Activated naive CD8-positive, alpha-beta T cell treated with anti-CD3 and anti-CD28 coated beads, Interleukin-2, amount 10 ng/mL, durations not matched to agents 7 days and 5 days (primary cell): ENCODE measurements at places on chromosomes 1 and 21. TPM values are rescaled to one million over a fixed set of nuclear protein-coding genes. Genes with fewer than 3 reads are reported as not detected.

The PANK4 gene
- total RNA-seq, result 86.5 TPM

The AADACL4 gene
- total RNA-seq, result not detected

The UBL4B gene
- not detected for total RNA-seq

The SAMSN1 gene
- total RNA-seq, result 125 TPM

The OR2M3 gene
- total RNA-seq, result not detected

The LAX1 gene
- total RNA-seq, result 26.3 TPM

DNA sequence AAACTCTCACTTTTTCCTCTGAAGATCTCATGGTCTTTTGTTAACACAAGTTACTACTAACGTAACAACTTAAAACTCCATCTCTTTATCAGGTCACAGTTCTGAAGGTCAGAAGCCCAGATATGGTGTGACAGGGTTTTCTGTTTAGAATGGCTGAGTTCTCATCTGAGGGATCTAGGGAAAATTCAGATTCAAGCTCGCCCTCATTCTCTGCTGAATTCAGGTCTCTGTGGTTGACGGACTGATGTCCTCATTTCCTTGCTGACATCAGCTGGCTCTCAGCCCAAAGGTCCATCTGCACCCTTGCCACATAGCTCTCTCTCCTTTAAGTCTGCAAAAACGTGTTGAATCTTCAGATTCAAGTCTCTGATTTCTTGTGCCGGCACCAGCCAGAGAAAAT, 6.1 kb upstream of the NTPCR start:
- DNase-seq, result no peak

DNA sequence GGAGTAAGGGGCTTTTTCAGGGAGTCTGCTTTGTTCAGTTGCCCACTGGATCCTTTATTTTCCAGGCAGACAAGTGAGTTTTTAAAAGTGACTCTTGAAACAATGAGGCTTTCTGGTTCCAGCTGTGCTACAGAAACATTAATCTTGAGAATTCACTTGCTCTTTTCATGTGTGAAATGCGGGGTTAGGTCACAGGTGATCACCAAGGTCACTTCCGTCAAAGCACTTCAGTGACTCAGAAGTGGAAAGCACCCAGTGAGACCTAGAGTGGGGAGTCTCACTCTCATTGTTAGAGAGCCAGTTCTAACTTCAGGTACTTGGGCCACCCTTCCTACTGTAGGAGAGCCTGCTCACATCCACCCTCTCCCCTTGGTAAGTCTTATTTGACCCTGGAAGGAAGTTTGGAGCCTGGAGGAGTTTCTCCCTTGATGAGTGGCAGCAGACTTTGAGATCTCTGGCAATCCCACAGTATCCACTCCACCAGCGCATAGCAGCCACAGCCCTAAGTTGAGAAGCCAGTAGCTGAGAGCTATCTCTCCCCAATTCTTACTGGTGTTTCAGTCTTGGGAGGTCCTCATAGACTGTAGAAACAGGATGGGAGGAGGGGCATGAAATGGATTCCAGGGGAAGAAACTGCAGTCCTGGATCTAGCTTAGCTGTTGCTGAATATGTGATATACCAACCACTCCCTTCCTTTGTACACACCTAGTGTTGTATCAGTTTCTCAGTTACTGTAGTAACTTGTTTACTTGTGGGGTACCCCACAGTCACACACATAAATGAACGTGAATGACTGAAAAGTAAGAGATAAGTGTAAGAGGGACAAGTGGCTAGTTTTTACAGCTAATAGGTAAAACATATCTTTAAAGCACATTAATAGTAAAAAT, 3.1 kb downstream of the TACSTD2 start:
- DNase-seq, result no peak

GRCh38 chr1:30764939-30765555, 7.5 kb upstream of the LAPTM5 start:
- DNase-seq, result no peak

DNA sequence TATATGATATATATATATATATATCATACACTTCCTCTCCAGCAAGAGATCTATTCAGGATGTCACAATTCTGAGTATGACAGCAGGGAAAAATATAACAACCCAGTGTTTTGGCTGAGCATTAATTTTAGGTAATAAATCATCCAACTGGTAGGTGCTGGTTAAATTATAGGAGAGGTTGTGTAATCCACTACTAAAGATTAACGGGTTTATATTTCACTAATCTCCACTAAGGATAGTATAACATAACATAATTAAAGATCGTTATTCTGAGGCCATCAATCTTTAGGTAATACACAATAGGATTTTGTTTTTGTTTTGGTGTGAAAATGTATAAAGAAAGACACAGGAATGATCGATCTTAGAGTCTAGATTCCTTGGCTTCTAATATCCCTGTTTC, 102.2 kb downstream of the COQ8A start:
- no peak for DNase-seq

- no peak for DNase-seq
Observed at GRCh38 chr1:13759072-13759471, 59.1 kb downstream of the PRDM2 start.

- no peak for DNase-seq
Observed at GRCh38 chr1:215603319-215603718, 36.2 kb downstream of the KCTD3 start.

- DNase-seq, result no peak
Observed at GRCh38 chr1:7865978-7866377, 13.1 kb upstream of the UTS2 start.

- no peak for DNase-seq
Observed at GRCh38 chr1:10378081-10378841, 20.6 kb upstream of the PGD start.

- DNase-seq, result no peak
Observed at GRCh38 chr1:234920843-234921140, 207.8 kb downstream of the TOMM20 start.

GRCh38 chr1:205225901-205226765, 1.6 kb upstream of the TMCC2 start:
- DNase-seq, result no peak

DNA sequence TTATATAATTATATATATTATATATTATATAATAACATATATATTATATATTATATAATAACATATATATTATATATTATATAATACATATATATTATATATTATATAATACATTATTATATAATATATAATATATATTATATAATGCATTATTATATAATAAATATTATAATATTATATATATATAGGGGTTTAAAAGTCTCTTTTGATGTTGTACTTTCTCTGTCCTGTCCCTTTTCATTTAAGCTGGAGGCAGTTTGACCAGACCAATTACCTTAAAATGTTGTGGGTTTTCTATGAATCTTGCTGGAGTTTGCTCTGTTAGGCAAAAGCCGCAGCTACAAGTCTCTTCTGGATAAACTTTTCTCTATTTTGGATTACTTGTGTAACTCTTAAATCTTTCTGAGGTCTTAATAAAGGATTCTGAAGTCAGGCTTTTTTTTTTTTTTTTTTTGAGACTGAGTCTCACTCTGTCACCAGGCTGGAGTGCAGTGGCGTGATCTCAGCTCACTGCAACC, 22.2 kb upstream of the KIF1B start:
- no peak for DNase-seq

GRCh38 chr1:62875676-62876075, 91.7 kb downstream of the ATG4C start:
- no peak for DNase-seq

DNA sequence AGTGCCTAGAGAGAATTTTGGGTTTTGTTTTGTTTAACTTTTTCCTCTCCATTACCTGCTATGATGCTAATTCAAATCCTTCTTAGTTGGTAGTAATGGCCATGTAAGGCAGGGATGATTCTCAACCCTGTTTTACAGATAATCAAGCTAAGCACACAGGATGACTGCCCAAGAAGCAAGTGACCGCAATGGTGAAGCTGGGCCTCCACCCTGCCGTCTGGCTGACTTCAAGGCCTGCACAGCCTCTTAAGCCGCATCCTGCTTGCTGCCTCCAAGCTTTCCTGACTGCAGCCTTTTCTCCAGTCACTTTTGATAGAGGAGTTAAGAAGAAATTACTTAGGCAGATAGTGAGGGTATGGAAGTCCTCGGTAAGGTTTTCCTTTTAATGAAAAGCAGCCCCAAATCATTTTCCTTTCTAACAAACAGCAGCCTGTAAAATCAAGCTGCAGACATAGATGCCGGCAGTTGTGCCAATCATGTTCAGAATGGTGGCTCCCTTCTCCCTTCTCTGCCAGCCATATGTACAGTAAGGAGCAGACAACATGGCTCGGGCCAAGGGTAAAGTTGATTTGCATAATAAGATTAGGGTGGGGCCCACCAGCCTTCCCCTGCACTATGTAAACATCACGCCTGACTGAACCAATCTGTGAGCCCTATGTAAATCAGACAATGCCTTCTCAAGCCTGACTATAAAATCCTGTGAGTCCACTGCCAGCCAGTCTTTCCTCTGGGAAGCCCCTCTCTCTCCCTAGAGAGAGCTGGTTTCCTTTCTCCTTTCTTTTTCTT, 8.8 kb upstream of the CTBS start:
- no peak for DNase-seq
